AG08395 (cell line): ENCODE measurements at places on chromosomes 6 and 20.

- DNase-seq = no peak
Observed at GRCh38 chr20:57027777-57028176, 238.7 kb downstream of the BMP7 start.

- DNase-seq = peak; percentile 36
Observed at GRCh38 chr6:21931641-21932335, 338.2 kb downstream of the SOX4 start.

DNA sequence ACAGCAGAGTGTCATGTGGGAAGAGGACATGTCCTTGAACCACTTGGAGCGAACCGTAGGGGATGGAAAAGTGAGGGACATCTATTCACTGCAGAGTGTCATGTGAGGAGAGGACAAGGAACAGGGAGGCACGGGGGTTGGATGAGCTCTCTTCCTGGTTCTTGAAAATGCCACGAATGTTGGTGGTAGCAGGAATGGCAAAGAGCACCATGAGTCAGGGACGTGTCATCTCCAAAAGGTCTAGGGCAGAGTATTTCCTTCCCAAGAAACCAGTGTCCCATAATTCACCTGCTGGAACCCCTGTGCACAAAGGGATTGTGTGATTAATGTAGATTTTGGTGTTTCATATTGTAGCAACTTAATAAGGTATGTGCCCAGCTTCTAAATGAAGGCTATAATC lies 136.8 kb downstream of the BFSP1 start:
- no peak for DNase-seq

DNA sequence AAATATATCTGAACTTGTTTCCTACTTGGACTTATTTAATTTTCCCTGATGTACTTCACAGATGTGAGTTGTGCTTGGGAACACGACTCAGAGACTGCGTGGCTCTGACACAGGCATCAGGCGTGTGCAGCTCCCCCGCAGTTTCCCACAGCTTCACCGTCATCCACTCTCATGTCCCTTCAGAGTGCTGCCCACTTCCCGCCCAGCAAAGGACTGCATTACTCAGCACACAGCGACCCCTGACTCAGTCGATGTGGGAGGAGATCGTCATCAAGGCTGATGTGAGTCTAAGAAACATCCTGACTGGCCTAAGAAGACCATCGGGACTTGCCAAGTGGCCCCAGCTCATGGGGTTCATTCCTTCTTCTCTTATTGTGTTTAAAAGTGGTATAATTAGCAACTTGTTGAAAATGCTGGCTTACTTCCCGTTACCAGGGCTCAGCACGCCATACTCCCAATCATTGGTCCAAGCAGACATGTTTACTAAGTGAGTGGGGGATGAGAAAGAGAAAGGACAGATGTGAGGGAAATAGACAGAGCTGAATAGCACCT lies 539.4 kb upstream of the JARID2 start:
- DNase-seq = peak; percentile 90

GRCh38 chr20:25541676-25542075 lies 43.7 kb downstream of the NINL start:
- peak; percentile 40 for DNase-seq

- DNase-seq = no peak
Observed at GRCh38 chr6:21431526-21431925, 162.0 kb upstream of the SOX4 start.

DNA sequence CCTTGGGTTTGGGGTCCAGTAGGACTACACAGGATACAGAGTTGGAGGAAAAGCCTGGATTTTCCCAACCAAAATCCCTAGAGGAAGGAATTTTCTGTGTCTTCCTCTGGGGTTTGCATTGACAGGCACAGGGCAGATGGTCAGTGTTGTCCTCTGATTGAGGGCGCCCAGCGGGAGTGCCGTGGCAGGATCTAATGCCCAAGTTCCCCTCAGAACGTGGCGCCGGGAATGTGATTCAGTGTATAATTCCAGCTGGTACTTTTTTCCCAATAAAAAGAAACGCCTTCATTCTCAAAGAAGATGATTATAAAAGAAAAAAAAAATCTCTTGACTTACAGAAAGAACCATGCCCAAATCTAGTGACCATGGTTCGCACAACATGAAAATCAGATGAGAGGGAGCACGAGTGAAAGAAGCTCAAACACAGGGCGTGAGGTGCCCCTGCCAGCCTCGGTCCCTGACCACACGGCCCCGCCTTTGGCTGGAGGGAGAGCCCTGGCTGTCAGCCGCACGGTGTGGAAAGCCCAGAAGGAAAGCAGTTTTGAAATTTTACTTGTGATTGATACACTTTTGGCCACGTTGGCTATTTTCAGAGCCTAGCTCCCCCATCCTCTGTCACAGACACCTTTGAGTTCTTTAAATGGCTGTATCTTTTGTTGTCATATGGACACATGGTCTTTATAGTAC lies 31.6 kb downstream of the VEGFA start:
- DNase-seq = no peak

- peak; percentile 19 for DNase-seq
Observed at GRCh38 chr6:100664274-100665040, 199.7 kb upstream of the SIM1 start.

- no peak for DNase-seq
Observed at GRCh38 chr20:2163757-2164156, 62.1 kb downstream of the STK35 start.

DNA sequence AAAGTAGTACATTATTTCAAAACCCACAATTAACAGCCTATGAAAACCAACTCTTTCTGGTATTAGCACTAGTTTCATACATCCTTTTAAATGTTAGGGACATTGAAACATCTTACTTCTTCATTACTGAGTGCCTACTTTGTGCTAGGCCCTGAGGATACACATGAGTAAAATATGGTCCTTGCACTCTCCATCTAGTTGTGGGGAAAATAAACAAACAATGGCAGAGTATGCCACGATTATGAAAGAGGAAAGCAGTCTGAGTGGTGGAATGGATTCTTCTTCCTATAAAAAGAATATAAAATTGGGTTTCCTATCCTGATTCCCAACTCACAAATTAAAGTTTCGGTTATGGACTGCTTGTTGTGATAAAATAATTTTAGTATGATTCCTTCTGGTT lies 84.9 kb downstream of the ATXN1 start:
- no peak for DNase-seq

DNA sequence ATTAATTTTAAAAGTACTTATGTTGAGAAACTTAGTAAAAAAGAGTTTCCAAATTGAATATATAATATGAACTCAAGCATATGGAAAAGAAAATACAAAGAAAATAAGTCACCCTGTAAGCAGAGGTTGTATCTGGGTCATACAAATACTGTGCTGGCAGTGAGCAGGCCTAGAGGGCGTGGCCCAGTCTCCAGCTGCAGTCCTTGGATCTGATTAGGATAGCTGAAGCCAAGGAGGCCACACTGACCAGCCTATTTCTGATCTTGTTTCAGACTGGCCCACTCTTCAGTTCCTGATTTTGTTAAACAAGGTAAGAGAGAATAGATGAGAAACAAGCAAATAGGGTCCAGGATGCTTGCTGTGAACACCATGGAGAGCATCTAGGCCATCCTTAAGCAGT lies 228.8 kb downstream of the EPM2A start:
- no peak for DNase-seq

DNA sequence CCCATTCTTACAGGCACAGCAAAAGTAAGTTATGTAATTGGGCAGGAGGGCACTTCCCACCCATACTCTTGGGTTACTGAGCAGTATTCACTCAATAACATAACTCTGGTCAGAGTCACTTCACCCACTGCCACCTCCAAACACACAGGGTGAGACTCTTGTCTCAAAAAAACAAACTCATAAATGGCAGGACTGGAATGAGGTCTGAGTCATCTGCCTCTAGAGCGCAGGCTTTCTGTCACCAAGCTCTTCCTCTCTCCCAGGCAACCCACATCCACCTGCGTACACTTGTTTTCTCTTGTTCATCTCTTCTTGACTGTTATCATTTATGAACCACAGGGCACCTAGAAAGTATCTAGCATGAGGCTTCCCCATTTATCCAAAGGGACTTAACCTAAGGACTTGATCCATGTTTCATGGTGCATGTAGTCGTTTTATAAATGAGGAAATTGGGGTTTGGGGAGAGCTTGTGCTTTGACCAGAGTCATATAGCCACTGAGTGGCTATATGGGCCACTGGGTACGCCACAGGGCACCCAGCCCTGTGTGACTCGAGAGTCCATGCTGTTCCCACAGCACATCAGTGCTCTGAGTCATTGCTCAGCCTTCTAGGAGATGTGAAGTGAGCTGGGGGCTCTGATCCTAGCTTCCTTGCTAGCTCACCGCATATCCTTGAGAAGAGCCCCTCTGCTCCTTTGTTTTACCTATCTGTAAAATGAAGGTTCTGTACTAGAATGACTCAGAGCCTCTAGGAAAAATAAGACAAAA lies 22.4 kb downstream of the C20orf173 start:
- DNase-seq = no peak

GRCh38 chr6:35541836-35542235 lies 29.1 kb upstream of the TULP1 start:
- DNase-seq = no peak

DNA sequence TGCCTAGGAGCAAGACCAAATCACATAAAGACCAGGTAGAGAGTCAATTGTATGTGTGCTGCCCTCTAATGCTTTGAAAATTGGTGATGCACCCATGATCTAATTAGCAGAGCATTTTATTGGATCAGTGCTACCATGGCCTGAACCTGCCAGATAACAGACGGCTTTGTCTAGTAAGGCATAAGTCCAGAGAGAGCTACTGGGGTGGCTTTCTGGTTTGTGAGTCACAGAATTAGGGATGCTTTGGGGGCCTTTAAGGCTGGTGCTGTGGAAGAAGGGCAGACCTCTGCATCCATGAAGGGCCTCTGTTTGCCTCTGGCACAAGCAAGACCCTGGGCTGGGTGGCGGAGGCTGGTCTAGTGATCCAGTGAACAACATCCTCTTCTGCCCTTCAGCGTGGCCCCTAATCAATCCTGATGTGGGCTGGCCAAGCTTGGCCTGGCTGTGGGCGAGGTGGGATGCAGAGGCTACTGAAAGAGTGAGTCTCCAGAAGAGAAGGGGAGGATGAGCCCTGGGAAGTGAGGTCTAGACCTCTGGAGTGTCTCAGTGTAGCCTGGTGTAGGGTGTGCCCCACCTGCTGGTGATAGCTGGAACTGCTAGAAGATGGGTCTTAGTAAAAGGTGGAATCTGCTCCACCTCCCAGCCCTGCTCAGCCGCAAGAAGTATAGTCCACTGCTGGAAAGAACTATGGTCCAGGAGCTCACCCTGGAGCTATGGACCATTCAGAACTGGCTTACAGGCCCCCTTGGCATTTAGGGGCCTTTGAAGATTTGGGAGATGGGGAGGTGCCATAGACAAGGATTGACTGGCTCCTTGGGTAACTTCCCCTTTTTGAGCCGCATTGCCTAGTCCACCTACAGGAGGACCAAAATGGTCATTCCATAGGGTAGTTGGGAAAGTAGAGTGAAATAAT lies 36.7 kb upstream of the AAR2 start:
- DNase-seq = peak; percentile 91

DNA sequence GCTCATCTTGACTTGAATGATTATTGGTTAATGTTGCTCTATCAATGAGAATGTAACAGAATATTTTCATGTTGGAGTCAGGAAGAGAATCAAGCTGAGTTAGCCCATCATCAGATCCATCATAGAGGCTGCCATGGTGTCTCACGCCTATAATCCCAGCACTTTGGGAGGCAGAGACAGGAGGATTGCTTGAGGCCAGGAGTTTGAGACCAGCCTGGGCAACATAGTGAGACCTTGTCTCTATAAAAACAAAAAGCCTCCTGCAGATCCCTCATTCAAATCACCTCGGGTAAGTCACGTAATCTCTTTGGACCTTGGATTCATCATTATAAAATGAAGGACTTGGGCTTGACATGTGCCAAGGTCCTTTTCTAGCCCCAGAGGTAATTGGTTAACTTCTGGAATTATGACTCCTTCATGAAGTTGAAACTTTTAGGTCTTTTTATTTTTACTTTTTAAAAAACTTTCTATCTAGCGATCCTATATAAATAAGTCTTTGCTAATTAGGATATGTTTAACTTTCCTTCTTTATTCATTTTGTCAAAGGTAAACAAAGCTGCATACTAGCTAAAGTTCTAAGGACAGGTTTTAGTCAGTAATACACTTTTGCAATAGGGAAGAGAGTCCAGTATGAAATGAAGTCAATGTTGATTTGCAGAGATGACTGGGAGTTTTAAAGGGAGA lies 110.9 kb downstream of the ZFAND3 start:
- DNase-seq = no peak

GRCh38 chr6:84569882-84570281 lies 194.5 kb downstream of the TBX18 start:
- DNase-seq = no peak

DNA sequence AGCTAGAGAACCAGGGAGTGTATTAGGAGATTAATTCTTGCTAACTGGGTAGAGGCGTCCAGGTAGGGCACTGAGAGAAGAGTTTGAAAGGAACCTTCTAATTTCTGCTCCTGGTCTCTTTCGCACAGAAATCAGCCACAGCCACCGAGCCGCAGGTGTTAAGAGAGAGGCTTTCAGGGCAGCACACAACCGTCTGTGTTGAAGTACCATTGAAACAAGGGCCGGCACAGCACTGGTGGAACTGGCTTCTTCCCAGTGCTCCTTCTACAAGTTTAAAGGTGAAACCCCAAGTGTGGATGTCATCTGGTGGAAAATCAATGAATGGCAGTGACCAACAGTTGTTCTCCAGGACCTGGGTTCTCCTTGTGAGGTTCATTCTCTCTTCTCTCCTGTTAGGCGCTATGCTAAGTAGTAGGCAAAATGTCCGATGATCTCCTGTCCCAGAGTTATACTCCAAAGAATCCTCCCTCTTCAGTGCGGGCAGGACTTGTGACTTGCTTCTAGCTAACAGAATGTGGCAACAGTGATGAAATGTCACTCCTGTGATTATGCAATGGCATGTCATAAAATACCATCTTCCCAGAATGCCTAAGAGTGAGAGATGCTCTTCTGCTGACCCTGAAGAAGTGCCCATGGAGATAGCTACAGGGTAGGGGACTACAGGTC lies 15.0 kb upstream of the RIN2 start:
- DNase-seq = no peak

GRCh38 chr6:8628736-8629135 lies 193.4 kb upstream of the SLC35B3 start:
- DNase-seq = no peak

- no peak for DNase-seq
Observed at GRCh38 chr6:292506-293192, 362 bp downstream of the DUSP22 start.

- no peak for DNase-seq
Observed at GRCh38 chr6:29477923-29478450, 9.8 kb downstream of the MAS1L start.

DNA sequence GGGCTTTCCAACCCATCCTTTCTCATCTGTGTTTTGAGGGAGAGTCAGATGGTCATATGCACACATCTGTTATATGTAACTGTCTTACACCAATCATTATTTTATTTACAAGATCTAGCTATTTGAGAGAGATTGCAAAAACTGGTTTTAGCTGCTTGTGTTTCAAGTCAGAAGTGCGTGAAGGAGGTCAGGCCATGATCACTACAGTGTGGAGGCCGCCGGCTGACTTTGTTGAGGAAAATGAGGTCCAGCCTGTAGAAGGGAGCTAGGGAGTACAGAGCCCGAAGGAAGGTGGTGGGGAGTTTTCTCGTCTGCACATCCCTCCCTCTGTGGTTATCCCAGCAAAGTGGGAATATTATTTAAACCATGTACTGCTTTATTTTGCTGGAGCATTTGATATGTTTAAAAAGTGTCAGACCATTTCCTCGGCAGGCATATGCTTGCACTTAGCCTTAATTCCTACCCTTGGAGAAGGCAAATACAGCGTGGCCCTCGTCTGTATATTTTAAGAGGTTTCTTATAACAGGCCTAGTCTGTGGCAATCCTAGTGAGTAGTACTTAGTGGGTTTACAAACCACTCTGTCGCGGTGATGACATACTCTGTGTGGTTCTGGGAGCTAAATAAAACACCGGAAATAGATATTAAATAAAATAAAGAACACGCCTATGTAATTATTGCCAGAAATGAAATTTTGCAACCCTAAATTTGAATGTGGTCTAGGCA lies 95.6 kb downstream of the UST start:
- DNase-seq = no peak
